ENCODE measurements at places on chromosomes 6 and 20.

GRCh38 chr6:130313206-130313605 lies 52.6 kb upstream of the TMEM200A start:
- no peak for DNase-seq

DNA sequence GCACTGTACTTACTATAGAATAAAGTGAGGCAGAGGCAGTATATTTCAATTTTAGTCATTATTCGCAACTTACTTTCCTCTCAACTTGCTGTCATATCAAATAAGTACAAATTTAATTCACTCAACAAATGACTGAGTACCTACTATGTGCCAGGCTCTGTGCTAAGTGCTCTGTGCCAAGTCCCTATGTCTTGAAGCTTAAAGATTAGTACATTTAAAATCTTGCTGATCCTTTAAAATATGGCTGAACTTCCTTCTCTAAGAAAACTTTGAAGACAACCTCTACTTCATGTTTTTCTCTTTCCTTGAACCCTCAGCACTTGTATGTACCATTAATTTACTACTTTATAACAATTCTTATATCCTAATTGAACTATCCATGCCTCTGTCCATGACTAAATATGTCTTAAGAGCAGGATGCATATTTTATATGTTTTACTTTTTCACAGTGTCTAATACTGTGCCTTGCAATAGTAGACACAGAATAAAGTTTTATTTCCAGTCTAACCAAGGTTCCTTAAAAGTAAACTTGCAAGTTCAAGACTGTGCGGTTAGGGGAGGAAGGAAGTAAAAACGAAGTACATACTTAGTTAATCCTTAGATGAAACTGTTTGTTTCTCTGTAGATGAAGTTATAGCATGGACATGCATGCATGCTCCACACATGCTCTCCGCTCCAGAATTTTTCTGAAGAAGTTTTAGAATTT lies 10.0 kb upstream of the LATS1 start:
- no peak for DNase-seq

DNA sequence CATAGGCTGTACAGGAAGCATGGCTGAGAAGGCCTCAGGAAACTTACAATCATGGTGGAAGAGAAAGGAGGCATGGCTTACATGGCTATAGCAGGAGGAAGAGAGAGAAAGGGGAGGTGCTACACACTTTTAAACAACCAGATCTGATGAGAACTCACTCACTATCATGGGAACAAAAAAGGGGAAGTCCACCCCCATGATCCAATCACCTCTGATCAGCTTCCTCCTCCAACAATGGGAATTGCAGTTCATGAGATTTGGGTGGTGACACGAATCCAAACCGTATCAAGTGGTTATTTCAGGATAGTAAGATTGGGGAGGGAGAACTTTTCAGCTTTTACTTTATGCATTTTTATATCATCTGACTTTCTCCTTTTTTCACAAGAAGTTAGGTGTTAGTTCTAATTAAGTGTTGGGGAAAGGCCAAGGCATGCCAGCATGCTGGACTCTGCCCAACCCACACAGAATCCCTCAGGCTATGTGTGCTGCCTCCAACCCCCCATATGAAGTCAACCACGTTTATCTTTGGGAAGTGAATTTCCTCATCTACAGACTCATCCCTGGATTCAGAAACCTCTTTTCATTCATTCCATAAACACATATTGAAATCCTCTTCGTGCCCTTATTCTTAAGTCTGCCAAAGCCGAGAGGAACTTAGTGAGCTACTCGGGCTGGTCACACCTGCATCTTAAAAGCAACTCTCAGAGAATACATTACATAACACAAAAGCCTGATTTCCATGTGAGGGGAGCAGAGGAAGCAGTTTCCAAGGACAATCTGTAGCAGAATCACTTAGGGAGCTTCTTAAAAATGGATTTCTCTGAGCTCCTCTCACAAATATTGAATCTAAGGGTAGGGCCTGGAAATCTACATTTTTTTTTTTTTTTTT lies 16.7 kb upstream of the CLIC5 start:
- DNase-seq: no peak

DNA sequence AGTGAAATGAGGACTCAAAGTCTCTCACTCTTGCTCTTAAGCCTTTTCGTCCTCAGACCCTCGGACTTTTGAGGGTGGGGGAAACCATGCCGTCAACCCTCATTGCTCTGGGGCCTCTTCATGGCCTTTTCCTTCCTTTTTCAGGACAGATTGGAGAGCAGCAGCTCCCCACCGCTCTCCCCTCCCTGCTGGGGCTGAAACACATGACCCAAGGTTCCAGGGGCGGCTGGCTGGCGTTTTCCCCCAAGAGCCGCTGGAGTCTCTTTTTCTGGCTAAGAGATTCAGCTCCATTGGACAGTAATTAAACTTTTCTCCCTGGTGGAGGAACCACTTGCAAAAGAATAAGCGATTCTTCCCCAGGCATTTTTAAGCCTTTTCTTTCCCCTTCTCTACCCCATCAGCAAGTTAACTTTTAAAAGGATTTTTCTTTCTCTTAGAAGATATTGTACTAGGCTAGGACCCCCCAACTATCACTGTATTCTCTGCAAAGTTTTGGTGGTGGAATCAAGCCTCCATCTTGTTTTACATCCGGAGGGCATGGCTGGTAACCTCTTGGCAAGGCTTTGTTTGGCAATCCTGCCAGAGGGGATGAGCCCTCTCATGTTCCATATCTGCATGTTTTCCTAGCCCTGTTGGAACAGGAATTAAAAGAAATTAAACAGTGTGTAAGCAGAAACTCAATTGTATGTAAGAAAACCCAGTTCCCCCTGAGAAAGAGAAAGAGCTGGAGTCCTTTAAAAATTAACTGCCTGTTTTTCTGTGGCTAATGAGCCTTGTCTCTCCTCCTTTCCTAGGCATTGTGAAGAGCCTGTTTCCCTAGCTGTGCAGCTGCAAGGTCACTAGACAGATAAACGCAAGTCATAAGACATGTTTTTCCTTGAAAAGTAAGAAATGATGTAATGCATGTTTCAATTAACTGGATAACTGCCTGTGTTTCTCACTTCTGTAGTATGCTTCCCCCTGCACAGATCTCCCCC lies 100.8 kb upstream of the GPR6 start:
- no peak for DNase-seq

- DNase-seq: no peak
Observed at GRCh38 chr20:45781391-45781931, 10.2 kb downstream of the WFDC3 start.

- no peak for DNase-seq
Observed at GRCh38 chr6:162078667-162079066, 648.9 kb downstream of the PRKN start.

DNA sequence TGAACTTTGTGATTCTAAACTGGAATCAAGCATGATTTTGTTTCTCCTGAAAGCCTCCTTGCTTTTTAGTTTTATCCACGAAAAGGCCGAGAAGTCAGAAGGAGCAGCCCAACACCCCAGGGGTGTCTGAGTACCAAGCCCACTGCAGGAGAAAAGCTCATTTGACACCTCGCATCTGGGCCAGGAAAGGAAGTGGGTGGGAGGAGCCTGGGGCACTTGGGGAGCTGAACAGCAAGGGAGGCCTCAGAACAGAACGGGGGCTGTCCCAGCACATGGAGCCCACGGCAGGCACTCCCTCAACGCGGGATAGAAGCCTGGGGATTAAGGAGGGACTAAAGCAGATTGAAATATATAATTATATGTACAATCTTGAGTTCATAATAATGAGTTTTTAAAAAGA lies 6.6 kb downstream of the KIF25 start:
- DNase-seq: no peak

DNA sequence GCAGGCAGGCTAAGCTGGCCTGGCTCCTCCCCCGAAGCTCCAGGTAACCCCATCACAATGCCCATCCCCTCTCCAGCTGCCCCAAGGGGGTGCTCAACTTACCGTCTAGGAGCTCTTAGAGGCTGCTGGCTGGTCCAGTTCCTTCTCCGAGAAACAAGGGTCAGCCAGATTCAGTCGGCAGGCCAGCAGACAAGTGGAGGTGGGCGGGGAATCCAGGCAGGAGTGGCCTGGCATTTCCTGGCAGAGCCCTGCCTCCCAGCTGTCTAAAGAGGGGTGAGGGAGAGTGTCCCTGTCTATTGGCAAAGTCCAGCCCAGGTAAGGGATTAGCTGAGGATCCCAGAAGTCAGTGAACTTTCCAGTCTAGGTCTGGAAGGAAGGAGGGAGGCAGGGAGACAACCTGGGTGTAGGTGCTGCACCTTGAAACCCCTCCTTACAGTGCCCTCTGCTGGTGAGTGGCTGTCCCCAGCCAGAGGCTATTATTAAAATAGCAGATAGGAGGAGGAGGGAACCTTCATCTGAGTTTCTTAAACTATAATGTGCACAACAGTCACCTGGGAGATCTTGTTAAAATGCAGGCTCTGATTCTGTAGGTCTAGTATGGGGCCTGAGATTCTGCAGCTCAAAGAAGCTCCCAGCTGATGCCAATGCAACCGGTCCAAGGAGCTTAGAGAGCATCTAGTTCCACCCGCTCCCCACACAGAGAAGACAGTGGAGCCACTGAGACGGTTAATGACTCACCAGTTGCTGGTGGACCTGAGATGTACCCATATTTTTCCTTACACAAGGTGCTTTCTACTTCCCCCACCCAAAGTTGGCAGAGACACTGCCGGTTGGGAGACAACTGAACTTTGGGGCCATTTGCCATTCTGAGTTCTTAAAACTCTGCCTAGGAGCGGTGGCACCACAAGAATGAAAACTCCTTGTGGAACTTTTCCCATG lies at the start of gene UNC5CL:
TSS of gene UNC5CL (minus strand) at position 162 of the 939 bp plus-strand sequence. CDS start 4,147 bp downstream, outside the sequence.
- peak; percentile 63 for DNase-seq
